ENCODE measurements at places on chromosomes 12 and 14.

- DNase-seq = no peak
Observed at GRCh38 chr14:89507521-89507920, 90.5 kb upstream of the FOXN3 start.

DNA sequence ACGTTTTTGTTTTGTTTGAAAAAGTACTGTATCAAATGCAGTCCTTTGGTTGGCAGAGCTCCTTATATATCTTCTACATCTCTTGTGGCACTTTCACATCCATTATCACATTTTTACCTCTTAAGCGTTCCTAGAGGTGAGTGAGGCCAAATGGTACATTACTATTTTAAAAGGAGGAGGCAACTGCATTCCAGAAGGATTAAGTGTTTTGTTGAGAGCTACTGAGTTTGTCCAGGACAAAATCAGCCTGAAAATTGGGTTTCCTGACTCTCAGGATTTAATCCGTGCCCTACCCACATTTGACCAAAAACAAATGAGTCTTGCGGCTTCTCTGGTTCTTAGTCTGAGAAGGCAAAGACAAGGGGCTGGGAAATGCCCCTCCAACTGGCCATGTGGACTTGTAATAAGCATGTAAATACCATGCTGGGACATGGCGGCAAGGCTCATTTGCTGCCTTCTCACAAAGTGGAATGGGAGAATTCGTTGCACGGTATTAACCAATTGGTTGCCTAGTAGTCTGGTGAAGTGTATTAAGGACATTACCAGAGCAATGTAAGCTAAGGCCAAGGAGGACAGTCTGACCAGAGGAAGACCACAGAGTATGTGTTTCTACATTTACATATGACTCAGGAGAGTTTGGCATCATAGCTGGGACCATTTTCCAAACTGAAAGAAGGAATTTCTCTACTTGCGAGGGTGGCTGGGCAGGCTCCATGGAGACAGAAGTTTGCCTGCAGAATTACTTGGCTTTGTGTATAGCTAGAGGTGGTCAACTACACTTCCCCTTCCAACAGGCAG, 175.8 kb upstream of the PLXNC1 start:
- no peak for DNase-seq

DNA sequence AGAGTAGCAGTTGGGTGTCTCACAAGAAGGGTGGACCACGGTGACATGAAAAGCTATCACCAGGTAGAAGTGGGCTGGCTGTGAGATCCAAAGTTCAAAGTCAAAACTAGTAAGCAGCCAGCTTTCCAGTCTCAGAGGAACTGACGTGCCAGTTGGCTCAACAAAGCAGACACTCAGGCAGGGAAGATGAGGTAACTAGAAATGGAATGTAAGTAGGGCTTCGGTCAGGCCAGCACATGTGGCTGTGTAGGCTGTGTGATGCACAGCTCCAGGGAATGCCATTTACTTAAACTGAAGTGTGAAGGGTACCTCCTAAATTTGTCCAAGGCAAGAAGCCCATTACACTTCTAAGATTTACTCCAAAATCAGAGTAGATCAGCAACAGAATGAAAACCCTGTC, 43.6 kb downstream of the PTPRR start:
- no peak for DNase-seq

DNA sequence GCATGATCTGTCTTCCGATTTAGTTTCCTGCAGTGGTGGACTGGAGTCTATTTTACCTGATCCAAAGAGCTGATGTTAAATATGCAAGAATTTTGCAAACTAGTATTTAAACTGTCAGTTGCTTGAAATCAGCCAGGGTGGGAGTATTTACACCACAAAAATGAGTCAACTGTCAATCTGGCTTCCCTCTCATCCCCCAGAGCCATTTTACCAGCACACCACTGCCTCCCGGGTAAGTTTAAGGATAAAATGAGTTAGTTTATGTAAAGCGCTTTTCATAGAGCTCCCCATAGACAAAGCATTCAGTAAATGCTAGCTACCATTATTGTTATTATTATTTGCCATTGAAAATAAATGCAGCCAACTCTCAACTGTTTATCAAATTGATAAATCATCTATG, 106.3 kb upstream of the FRMD6 start:
- DNase-seq = no peak

DNA sequence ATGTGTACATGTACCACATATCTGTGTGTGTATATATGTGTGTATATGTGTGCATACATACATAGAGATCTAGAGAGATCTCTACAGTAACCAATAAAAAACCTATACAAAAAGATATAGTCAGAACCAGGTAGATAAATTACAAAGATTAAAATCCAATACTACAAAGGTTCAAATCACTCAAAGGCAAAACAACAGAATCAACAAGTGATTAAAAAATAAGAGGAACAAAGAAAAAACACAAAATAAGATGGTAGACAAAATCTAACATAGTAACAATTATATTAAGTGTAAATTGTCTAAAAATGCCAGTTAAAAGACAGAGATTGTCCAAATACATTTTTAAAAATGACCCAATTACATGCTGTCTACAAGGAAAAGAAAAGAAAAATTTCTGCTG, 83.6 kb downstream of the R3HDM2 start:
- no peak for DNase-seq

- DNase-seq = no peak
Observed at GRCh38 chr12:96015672-96016071, 19.5 kb upstream of the HAL start.

DNA sequence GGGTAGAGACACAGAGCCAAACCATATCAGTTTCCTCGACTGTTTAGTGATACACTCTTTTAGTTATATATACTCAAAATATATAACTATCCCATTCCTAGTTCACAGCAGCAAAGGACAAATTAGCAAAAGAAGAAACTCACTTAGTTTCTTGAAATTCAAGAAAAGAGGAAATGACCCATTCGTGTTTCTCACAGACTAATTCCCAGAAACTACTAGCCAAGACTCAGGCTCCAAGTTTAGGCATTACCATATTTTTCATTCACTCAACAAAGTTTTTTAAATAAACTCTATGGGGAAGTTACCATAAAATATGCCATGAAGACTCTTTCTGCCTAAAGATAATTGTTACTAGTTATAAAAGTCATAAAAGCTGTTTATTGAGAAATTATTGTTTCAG, 152.3 kb upstream of the DAAM1 start:
- no peak for DNase-seq

DNA sequence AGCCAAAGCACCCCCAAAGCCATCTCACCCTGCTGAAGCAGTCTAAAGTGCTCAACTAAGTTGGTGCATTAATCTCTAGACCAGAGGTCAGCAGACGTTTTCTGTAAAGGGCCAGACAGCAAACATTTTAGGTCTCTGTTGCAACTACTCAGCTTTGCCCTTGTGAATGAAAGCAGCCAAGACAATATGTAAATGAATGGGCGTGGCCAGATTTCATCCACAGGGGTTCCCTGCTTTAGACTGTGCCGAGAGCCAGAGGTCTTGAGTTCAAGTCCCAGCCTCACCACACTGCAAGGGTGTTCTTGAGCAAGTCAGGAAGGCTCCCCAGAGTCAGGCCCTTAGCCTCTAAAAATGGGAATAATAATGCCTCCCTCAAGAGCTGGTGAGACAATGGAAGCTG, 166.2 kb downstream of the CHST11 start:
- DNase-seq = no peak

- no peak for DNase-seq
Observed at GRCh38 chr12:120240495-120240833, 25.1 kb downstream of the PXN start.

DNA sequence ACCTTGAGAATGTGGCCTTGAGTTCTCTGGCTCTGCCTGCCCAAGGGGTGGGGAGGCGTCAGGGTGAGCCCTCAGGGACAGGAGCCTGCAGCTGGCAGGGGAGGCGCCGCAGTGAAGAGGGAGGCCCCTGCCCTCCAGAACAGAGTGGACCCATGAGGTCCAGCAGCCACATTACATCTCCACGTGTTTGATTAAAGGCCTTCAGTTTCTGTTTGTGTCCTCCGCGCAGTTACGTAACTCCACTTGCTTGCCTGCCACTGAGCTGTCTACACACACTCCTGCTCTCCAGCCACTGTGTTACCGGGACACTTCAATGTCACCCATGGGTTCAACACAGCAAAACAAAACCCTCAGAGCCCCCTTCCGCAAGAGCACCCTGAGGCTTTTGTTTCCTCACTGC, 70.4 kb downstream of the CHGA start:
- no peak for DNase-seq

GRCh38 chr12:49928471-49928870, 22.1 kb upstream of the AQP2 start:
- no peak for DNase-seq

GRCh38 chr14:56057071-56057741, 61.0 kb upstream of the PELI2 start:
- DNase-seq = peak; percentile 93

- no peak for DNase-seq
Observed at GRCh38 chr12:93847517-93848474, 170.6 kb downstream of the CRADD start.

GRCh38 chr12:71840231-71840847, 780 bp downstream of the TBC1D15 start:
- DNase-seq = no peak

GRCh38 chr12:121456551-121456950, 56.6 kb downstream of the RNF34 start:
- DNase-seq = no peak

DNA sequence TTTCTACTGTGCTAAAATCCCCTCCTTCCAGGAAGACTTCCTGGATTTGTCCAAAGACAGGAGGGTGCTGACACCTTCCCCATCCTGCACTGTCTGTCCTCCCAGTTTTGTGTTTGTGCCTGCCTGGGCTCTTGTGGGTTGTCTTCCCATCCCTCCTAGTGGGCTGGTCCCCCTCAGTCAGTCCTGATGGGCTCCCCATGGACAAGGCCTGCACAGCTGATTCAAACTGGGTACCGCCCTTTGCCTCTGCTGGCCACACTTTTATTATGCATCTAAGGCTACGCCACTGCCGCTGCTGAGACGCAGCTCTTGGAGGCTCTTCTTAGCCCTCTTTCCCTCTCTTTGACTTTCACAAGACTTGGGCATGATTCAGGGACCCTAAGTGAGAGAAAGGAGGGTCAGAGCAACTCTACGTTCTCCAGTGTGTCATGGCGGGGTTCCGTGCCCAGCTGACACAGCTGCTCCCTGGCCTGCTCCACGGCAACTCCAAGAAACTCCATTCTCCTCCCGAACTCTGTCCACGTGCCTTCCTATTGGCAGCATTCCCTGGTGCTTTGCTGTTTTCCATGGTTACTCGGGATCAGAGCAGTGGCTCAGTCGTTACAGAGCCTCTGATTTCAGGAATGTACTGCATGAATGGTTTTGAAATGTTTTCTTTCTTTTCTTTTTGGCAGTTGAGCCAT, 3.8 kb upstream of the KRT85 start:
- DNase-seq = no peak

- DNase-seq = no peak
Observed at GRCh38 chr12:102755266-102755665, 161.8 kb downstream of the PAH start.

GRCh38 chr12:113070117-113070906, 13.8 kb downstream of the DTX1 start:
- DNase-seq = no peak

DNA sequence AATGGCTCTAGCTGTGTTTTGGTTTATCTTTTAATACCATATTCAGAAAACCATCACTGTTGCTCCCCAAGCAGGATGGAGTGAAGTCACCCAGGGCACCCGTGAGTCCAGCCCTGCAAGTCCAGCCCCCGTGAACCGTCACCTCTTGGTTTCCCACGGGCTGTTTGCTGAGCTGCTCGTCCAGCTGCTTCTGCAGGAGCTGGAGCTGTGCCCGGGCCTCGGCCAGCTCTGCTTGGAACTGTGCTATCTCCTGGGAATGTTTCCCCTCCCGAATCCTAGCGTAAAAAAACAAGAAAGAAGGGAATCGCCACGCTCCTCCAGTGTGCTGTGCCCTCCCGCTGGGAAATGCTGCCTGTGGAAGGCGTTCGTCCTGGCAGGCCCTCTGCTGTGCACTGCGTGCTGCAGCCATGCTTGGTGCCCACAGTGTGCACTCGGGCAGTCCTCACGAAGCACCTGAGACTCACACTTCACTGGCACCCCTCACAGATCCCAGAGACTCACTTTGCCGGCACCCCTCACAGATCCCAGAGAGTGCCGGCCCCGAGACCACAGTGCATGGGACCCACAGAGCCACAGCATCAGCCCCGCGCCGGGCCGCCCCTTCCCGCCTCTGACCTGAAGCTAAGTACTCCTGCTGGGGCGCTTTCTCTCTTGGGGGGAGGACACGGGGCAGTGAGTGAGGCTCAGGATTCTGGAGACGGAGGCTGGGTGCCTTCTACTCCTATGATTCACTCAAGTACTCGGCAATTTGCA, 15.4 kb upstream of the ANKLE2 start:
- DNase-seq = no peak

DNA sequence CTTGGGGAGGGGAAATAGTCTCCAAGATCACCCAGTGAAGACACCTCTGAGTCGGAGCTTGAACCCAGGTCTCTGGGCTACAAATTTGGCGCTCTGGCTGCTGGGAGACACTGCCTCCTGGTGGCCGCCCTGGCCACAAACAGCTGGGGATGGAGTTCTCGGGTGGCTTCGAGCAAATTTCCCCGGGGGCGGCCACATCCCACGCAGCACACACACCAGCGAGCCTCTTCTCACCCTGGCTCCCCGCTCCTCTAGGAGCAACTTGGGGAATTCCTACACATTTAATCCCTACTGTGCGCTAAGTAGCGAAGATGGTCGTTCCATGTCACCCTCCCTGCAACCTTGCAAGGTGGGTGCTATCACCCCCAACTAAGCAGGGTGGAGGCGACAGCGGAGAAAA, 66.2 kb upstream of the BEGAIN start:
- DNase-seq = no peak

- no peak for DNase-seq
Observed at GRCh38 chr12:19411234-19412204, 27.8 kb upstream of the AEBP2 start.

GRCh38 chr14:42090122-42090521, 483.4 kb downstream of the LRFN5 start:
- DNase-seq = no peak

- peak; percentile 13 for DNase-seq
Observed at GRCh38 chr12:64679487-64680001, 69.2 kb downstream of the RASSF3 start.

- no peak for DNase-seq
Observed at GRCh38 chr14:72920008-72920407, 6.3 kb upstream of the DCAF4 start.

GRCh38 chr12:13085968-13086686, 17.3 kb downstream of the GSG1 start:
- no peak for DNase-seq

GRCh38 chr14:96221841-96222240, 17.2 kb downstream of the BDKRB2 start:
- no peak for DNase-seq
